GF-D8 (cell line): ENCODE measurements at places on chromosomes 3 and 15.

- DNase-seq = no peak
Observed at GRCh38 chr3:93855401-93855800, 118.3 kb downstream of the PROS1 start.

DNA sequence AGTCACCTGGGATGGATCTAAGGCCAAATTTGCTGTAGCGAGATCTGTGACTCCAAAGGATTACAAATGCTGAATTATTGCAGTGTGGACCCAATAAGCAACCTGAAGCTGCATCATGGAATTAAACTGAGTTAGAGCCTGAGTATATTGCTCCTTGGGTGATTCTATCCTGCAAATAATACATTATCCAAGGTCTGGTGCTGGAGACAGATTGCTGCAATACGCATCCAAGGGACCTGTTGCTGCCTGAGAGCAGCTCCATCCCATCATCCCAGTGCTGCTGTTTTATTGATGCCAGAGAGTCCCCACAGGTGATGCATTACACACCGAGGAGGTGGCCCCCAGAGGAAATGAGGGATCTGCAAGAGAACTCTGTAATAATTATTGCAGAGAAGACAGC is 31.6 kb upstream of the PCSK6 start:
- no peak for DNase-seq

- DNase-seq = no peak
Observed at GRCh38 chr15:69009341-69009740, 5.2 kb upstream of the NOX5 start.

DNA sequence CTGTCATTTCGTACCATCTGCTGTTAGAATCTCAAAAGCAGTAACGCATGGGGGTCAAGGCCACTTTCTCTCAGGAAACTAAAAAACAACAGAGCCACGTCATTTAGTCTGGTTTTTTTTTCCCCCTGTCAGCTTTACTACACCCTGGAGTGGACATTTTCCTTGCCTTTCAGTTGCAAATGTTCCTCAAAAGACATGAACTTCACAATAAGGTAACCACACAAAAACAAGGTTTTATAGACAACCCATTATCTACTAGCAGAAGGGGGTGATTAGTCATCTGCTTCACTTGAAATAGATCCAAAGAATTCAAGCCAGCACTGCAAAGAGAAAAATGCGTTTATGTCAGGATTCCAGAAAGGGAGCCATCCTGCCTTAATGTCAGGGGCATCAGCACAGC is 171.8 kb upstream of the CDIN1 start:
- DNase-seq = no peak

- DNase-seq = no peak
Observed at GRCh38 chr15:43283526-43283925, 16.8 kb upstream of the TGM5 start.

- no peak for DNase-seq
Observed at GRCh38 chr15:64090527-64090926, 3.1 kb downstream of the CIAO2A start.

DNA sequence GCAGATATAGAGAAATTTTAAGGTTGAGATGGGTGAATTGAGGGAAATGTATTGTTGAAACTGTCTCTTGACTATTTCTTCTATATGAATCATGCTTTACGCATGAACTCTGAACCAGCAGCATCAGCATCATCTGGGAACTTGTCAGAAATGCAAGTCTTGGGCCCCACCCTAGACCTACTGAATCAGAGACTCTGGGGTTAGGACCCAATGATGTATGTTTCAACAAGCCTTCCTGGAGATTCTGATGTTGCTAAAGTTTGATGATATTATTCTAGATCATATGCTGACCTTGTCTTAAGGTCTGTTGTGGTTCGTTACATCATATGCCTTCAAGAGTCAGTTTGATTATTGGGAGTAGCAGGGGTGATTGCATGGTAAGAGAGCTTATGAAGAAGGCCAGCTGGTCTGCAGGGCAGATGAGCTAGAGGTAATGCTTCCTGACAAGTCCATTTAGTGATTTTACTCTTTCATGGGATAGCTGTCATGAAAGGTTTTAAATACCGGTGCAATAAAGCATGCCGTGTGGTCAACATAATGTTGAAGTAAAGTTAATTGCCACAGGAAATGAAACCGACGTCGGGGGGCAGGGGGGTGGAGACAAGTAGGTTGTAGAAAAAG is 152.4 kb upstream of the MRPL3 start:
- no peak for DNase-seq

- no peak for DNase-seq
Observed at GRCh38 chr3:20394243-20394642, 208.2 kb upstream of the SGO1 start.

- DNase-seq = no peak
Observed at GRCh38 chr3:88611826-88612326, 462.1 kb downstream of the C3orf38 start.

- DNase-seq = no peak
Observed at GRCh38 chr3:123122057-123122456, 55.2 kb downstream of the PDIA5 start.

- no peak for DNase-seq
Observed at GRCh38 chr3:88150371-88150770, 612 bp downstream of the C3orf38 start.

DNA sequence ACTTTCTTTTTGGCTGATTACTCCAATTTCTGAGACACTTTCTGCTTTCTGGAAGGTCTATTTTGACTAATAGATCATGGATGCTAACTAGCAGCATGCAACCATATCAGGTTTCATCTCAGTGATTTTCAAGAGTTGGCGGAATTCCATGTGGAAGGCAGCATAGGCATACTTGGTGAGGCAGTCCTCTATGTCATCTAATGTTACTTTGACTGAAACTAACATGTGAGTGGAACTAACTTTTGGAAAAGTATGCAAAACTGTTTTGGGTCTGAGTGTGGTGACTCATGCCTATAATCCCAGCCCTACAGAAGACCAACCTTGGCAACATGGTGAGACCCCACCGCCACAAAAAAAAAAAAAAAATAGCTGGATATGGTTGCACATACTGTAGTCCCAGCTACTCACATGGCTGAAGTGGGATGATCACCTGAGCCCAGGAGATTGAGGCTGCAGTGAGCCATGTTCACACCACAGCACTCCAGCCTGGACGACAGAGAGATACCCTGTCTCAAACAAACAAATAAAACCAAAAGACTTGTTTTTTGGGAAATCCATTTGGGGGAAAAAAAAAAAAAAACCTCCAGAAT is 1033.7 kb downstream of the ROBO1 start:
- DNase-seq = no peak

DNA sequence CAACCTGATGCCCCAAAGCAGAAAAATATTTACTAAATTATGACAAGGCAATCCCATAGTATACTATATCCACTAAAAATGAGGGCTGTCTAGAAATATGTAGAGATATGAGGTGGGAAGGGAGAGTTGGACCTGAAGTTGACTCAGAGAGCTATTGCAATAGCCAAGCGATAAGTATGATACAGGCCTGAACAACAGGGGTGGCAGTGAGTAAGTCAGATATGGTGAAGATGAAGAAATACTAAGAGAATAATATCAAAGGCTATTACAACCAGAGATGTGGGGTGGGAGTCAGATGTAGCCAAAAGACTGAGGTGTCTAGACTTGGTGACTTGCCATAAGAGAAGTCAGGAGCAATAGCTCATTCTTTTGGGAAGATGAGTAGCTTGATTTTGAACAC is 9.2 kb downstream of the HSPBAP1 start:
- DNase-seq = no peak

DNA sequence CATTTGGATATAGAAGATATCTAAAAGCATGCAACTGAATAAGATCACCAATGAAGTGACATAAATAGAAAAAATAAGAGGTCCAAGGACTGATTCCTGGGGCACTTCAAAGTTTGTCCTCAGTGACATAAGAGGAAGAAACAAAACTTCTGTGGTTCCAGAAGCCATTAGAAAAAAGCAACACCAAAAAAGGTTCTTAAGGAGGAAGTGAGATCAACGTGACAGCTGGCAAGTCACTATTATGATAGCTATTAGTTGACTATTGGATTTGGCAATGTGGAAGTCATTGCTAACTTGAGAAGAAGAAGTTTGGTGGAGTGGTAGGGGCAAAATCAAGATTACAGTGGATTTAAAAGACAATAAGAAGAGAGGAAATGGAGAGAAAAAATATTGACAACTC is 1098.3 kb downstream of the NAALADL2 start:
- no peak for DNase-seq

- DNase-seq = no peak
Observed at GRCh38 chr3:190414297-190414696, 26.3 kb downstream of the CLDN16 start.

DNA sequence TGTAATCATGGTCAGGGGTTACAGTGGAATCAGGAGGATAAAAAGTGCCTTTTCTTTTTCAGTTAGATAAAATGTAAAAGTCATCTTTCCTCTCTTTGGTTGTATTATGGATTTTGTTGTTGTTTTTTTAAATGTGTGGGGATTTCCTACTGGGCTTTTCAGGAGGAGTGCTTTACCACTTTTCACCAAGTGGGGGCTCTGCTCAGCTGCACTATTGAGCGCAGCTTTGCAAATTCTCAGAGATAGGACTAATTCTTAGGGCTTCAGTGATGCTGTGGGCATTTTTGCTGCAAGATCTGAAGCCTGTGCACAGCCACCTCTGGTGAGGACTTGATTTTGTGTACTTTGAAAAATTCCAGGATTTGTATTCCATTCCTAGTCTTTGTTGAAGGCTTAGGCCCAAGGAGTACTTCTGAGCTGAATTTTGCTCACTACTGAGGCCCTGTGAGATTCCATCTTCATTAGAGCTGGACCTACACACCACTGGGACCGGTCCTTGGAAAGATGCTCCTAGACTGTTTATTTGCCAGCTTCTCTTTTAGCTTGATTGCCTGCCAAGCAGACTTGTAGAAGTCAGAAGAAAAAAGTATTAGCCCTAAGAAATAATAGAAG is 7.5 kb downstream of the GNB5 start:
- no peak for DNase-seq

- no peak for DNase-seq
Observed at GRCh38 chr3:17290894-17291293, 406.1 kb downstream of the PLCL2 start.

DNA sequence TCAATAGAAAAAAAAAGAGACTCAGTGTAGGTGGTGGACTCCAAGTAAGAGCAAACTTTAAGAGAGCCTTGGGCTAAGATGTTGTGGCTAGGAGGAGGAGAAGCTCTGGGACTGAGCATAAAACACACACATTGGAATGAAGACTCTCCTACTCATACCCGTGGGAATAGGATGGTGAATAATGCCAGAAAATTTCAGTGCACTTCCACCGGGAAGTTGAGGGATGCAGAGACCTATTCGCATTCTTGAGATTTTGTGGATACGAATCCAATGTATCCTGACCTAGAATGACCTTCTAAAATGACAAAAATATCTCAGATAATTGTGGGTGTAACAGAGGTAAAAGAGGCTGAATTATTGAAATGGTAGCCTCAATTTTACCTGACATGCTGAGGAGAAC is 388.7 kb upstream of the SGO1 start:
- DNase-seq = no peak

GRCh38 chr3:16741890-16742289 is 136.7 kb upstream of the DAZL start:
- DNase-seq = no peak

DNA sequence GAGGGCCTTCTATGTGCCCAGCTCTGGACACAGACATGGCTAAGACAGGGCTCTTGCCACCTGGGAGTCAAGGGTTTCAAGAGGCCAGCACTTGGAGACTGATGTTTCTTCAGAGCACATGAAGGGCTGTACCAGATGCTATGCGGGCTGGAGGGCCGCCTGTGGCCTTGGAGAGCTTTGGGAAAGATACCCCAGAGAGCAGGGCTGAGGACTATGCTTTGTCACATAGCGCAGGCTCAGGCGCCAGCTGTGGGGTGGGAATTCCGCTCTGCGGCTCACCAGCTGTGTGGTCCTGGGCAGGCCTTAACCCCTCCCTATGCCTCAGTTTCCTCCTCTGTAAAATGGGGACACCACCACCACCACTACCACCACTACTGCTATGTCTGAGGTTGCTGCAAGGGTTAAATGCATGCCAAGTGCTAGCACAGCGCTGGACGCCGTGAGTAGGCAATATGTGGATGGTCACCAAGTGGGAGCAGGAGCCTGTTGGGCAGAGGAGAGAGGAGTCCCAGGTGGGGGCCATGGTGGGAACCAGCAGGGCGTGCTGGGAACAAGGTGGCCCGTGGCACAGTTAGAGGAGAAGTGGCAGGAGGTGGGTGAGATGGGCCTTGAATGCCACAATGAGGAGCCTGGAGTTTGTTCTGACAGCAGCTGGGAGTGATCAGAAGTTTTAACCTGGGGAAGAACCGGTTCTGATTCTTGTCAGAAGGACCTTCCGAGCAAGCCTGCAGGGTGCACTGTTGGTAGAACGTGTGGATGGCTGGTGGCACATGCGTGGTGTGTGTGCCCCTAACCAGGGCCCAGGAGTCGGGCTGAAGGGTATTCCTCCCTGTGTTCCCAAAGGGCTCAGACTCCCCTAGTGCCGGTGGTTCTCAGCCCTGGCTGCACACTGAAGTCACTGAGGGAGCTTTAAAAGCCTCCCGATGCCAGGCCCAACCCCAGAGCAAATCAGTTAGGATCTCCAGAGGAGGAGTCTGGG is 41.7 kb downstream of the FEM1B start:
- no peak for DNase-seq

DNA sequence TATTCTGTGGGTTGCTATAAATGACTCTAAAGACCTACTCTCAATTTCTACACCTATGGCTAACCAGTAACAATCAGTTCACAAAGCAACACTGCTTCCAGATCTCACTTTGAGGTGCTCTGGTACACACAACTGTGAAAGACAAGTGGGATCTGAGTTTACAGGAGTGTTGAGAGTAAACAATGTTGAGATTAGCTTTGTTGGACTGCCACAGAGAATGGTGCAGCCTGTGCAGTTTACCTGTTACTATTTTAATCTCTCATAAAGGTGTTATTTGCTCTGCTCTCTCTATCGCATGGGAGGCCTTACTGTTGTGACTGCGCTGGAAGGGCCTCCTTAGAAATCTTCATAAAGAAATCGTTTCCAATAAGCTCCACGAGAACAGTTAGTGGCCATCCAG is 112.0 kb downstream of the SOX2 start:
- DNase-seq = no peak

GRCh38 chr15:84016371-84016770 is 219.2 kb upstream of the GOLGA6L4 start:
- DNase-seq = no peak

GRCh38 chr3:124174910-124175874 is 183.3 kb upstream of the ROPN1 start:
- DNase-seq = no peak

DNA sequence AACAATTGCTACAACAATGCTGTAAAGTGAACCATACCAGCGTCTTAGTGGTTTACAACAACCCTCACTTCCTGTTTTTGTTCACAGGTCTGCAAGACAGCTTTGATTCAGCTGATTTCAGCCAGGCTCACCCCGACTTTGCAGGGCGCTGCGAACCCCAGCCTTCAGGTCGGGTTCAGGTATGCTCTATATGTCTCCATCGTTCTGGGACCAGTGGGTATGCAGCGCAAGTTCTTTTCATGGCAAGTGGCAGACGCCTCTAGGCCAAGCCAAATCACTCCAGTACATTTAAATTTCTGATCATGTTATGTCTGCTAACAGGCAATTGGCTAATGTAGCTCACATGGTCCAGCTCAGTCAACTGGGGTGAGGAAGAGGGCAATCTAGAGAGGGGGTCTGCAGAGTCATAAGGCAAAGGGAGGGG is 52.4 kb upstream of the RGMA start:
- DNase-seq = no peak
